ENCODE measurements at places on chromosomes 5 and 9.

DNA sequence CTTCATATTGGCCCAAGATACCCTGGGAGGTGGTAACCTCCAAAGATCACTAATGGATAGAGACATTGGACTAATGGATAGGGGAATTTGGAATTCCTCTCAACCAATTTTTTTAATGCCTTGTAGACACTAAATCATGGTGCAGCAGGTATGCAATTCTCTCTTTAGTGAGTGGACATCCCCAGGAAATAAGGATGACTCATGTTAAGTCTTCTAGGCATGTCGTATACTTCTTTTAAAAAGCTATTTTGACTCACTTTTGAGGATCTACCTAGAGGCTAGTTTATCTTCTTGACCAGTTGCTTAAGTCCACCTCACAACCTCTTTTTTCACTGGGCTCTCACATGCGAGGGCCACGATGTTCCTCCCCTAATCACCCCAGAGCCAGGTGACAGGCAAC lies 211.6 kb upstream of the CDH12 start:
- no peak for DNase-seq

DNA sequence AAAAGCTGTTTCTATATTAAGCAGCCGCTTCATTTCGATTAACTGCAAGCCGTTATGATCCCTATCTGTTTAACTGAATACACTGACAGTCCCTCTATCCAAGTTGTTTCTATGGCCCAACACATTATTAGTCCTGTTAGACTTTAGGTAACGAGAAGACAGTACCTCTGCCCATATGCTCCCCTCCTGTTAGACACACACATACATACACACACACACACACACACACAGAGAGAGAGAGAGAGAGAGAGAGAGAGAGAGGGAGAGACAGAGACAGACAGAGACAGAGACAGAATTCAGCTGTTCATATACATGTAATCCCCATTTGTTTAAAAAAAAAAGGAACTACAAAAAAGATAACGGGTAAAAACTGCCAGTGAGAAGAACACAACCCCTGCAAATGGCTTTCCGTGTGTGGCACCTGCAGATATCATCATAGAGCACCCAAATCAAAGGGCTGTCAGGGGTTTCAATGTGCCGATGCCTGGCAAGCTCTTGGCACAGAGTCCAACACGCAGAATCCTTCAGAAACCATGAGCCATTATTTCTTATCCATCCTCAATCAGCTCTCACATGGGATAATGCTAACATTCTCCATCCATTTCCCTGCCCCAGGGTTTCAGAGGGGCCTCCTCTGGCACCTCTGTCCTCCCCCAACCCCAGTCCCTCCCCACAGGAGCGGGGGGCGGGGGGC lies 144.0 kb downstream of the MYO10 start:
- DNase-seq, result no peak

DNA sequence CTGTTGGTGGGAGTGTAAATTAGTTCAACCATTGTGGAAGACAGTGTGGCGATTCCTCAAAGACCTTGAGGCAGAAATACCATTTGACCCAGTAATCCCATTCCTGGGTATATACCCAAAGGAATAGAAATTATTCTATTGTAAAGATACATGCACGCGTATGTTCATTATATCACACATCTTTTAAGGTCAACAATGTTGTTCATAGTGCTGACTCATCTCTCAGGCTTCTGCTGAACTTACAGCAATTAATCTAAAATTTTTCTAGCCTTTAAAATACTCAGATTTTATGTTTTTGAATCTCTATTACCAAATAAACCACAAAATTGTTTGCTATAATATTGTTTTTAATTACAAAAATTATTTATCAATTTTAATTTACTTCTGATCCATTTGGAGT lies 38.8 kb upstream of the ZNF618 start:
- DNase-seq, result no peak

DNA sequence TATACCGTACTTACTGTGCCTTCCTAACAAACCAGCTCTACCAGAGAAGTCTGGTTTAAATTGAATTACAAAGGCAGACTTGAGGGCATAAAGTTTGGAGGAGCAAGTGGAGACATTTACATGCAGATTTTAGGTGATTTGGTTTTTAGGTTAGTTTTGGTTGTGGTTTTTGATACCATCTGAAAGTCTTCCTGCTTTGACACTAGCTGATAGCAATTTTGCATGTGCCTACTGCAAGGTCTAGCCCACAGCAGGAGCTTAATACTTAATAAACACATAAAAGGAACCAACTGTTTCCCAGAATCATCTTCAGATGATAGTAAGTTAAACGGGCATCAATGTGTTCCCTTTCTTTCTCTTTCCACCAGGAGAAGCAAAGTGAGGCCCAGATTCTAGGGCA lies 3.4 kb upstream of the ESM1 start:
- DNase-seq, result no peak

DNA sequence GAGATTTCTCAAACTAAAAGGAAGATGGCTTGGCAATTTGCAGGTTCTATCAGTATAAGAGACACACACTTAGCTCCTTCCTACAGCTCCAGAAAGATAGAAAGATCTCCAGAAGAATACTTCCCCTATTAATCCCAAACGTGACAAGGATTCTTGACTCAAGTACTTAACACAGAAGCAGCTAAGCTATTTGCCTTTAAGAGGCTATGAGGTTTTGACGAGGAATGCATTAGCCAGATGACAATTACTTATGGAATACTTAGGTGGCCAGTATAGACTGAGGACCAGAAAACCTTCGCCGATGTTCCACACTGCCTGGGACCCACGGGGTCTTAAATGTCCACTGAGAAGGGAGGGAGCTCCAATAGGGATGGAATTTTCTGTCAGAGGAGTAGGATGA lies 340.5 kb upstream of the KIF2A start:
- DNase-seq, result no peak

DNA sequence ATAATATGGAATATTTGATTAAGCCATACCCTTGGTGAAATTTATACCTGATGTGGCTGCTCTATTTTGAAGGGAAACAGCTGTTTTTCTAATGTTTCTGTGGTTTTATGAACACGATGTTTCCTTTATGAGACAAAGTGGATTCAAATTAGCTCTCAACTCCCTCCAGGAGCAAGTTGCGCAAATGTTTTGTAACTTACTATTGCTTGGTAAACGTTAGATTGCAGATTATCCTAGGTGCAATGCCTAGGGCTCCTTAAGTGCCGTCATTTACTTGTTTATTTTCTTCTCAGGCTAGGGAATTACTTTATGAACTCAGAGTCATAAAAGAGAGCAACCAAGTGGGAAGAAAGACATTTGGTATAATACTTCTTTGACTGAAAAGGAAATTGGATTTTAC lies 763.1 kb downstream of the TAF11L14 start:
- no peak for DNase-seq

DNA sequence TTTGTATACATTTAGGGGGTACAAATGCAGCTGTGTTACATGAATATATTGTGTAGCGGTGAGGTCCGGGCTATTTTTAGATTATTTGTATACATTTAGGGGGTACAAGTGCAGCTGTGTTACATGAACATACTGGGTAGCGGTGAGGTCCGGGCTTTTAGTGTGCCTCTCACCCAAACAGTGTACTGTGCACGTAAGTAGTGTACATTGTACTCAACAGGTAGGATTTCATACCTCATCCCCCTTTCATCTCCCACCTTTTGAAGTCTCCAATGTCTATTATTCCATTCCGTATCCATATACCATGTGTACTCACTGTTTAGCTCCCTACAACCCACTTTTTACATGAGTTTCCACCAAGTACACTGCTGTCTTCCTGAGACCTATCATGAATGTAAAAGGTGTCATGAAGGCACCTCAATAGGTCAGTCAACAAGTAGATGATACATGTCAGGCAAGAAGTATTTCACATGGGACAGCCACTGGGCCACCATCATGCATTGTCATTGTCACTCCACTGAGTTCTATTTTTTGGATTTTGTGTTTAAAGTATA lies 27.7 kb downstream of the SKP1 start:
- DNase-seq, result no peak

GRCh38 chr5:160787240-160787639 lies 64.8 kb downstream of the ATP10B start:
- no peak for DNase-seq

DNA sequence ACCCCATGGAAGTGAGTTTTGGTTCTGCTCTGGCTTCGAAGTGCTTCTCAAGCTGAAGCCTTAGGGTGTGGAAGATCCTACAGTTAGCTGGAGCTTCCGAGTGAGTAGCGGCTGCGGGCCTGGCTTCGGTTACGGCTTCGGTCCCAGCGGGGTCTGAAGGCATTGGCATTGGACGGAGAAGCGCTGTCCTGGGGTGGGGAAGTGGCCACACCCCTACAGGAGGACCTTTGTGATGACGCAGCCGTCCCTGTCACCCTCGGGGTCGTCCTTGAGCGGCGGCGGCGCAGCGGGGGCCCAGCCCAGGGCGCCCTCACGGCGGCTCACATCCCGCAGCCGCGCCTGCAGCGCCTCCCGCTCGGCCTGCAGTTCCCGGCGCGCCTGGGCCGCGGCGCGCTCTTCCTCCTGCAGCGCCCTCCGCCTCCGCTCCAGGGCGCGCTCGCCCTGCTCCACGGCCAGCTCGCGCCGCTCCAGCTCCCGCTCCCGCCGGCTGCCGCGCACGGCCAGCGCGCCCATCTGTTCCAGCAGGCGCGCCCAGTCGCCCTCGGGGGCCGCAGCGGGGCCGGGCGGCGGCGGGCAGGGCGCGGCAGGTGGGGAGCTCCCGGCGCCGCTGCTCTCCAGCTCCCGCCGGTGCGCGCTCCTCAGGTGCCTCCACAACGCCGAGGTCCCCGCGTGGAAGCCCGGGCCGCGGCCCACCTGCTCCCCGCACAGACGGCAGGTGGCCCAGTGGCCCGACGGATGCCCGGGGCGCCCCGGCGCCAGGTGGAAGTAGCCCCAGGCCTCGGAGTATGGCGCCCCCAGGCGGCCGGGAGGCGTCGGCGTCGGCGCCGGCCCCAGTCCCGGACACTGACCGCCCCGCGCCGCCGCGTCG lies 9.9 kb downstream of the ZBED3 start:
- no peak for DNase-seq

GRCh38 chr9:3256571-3257330 lies 269.1 kb downstream of the RFX3 start:
- no peak for DNase-seq

GRCh38 chr5:66440202-66440680 lies 156.0 kb upstream of the MAST4 start:
- no peak for DNase-seq

DNA sequence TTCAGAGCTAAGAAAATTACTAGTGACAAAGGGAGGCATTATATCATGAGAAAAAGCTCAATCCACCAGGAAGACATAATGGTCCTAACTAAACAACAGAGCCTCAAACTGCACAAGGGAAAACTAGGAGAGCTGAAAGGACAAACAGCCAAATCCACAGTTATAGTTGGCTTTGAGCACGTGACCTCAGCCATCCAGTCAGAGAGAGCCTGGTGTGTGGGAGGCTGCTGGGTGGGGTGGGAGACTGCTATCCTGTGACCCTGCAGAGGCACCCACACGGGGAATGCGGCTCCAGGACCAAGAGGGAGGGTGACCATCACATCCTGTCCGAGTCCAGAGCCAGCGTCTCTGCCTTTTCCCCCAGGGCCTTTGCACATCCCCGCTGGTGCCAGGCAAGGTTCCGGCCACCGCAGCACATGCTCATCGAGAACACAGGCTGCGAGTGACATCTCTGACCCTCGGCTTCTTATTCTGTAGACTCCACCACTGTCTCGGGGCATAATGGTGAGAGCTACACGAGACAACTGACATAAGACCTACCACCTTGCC lies 145.1 kb downstream of the PHF2 start:
- DNase-seq, result no peak

DNA sequence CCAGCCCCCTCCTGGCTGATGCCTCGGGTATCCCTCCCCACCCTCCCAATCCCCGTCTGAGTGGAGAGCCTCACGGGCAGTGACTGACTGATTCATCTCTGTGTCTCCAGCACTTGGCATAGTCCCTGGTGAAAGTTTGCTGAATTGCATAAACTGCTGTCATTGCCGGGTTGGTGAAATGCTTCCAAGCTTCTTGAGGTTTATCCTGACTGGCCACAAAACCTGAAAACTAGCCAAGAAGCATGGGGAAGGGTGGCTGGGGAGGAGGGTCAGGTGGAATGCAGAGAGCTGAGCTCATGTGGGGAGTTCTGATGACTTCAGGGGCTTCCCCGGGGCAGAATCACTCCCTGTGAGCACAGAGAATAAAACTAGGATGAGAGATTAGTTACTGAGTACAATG lies 56.9 kb upstream of the GGTA1 start:
- DNase-seq, result no peak

GRCh38 chr5:170145462-170145861 lies 39.8 kb downstream of the FOXI1 start:
- no peak for DNase-seq

GRCh38 chr5:65364907-65365306 lies 116.8 kb downstream of the ADAMTS6 start:
- DNase-seq, result no peak

- no peak for DNase-seq
Measured at GRCh38 chr9:101093620-101094019, 65.1 kb downstream of the PLPPR1 start.

- DNase-seq, result no peak
Measured at GRCh38 chr5:77983482-77984199, 207.5 kb upstream of the TBCA start.

DNA sequence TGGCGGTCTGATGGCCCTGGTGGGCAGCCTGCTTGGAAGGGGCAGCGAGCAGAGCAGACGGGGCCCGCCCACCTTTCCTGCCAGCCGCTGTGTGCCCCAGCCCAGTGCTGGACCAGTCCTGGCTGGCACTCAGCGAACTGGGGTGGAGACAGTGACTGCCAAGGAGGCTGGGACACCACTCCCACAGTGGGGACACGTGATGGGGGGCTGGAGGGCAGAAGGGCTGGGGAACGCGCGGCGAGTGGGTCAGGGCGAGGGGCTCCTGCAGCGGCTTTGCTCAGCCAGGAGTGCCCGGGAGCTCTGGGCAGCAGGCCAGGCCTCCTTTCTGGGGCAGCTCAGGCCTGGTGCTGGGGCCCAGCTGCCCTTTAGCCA lies 19.5 kb downstream of the NCS1 start:
- DNase-seq, result no peak

GRCh38 chr5:103208460-103208859 lies 50.1 kb upstream of the MACIR start:
- no peak for DNase-seq

DNA sequence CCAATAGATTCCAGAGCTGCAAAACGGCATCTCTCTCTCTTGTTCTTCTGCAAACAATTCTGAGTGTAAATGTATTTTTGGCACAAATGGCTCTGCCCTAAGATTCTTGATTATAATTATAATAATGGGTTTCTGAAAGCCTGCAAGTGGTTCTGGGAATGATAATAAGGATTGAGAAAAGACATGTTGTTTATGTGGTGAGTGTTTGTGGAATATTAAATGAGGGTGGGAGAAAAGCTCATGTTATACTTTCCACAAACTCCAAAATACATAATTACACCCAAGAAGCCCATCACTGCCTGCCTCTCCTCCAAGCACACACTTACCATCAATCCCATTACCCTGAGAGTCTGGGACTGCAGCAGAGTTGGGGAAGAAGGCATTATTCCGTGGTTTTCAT lies 460.0 kb upstream of the BRINP1 start:
- no peak for DNase-seq

All from suprapubic skin (tissue), 4 donors.